Islet precursor cell (in vitro differentiated cells): ENCODE measurements at places on chromosomes 7 and 10.

DNA sequence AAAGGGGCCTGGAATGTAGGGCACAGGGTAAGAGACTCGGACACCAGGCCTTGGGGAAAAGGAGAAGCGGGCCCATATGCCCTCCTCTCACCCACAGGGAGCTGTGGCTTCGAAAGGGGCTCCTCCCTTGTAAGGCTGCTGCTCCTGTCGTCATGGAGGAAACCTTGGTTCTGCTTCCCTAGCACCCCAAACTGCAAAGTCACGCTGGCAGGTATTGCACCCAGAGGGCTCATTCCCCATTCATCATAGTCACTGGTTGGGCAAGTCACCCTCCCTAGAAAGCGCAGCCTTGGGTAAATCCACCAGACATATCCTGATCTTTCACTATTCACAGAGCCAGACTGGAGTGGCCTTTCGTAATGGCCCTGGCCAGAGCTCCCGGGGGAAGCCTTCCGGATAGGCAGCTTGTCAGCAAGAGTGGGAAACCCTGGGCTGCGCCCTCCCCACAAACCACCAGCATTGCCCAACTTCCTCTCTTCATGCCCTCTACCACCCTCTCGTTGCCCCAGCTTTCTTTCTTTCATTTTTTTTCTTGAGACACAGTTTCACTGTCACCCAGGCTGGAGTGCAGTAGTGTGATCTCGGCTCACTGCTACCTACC lies 121.0 kb downstream of the HIP1 start:
- DNase-seq, result no peak

DNA sequence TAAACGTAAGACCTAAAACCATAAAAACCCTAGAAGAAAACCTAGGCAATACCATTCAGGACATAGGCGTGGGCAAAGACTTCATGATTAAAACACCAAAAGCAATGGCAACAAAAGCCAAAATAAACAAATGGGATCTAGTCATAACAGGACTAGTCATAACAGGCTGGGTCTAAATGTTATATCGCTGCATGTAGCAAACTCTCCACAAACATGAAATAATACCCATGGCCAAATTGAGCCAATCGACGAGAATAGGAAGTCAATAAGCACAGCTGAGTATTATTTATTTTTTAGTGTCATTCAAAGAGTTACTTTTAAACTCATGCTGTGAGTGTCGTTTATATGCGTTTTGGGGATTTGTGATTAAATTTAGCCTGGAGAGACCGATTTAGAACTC lies 225.1 kb downstream of the TFEC start:
- DNase-seq, result no peak

GRCh38 chr10:1858547-1858946 lies 121.2 kb upstream of the ADARB2 start:
- no peak for DNase-seq

DNA sequence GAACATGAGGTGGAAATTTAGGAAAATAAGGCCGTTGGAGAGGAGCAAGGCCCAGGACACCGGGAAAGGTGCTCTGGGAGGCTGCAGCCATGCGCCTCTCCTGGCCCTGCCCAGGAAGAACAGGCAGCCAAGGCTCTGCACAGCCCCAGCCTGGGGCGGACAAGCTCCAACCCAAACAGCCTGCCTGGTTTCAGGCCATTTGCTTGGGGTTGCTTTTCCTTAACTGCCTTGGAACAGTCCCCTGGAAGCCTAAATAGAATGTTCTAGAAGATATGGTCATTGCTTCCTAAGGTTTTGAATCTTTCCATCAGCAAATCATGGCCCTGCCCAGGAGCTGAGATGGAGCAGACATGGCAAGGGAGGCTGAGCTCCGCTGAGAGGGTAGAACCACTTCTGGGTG lies 11.0 kb downstream of the VSTM4 start:
- DNase-seq, result no peak

DNA sequence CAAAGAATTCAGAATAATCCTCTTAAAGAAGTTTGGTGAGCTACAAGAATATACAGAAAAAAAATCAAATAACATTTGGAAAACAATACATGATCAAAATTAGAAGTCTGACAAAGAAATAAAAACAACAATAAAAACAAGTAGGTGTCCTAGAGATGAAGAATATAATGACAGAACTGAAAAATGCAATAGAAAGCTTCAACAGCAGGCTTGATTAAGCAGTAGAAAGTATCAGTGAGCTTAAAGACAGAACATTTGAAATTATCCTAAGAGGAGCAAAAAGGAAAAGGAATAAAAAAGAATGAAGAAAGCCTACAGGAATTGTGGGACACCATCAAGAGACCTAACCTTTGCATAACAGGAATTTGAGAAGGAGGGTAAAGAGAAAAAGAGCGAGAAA lies 238.8 kb downstream of the ZEB1 start:
- DNase-seq, result no peak

- peak; percentile 43 for DNase-seq
Measured at GRCh38 chr10:267705-268104, 132.4 kb downstream of the ZMYND11 start.

- no peak for DNase-seq
Measured at GRCh38 chr7:153021542-153021941, 262.0 kb downstream of the ACTR3B start.

DNA sequence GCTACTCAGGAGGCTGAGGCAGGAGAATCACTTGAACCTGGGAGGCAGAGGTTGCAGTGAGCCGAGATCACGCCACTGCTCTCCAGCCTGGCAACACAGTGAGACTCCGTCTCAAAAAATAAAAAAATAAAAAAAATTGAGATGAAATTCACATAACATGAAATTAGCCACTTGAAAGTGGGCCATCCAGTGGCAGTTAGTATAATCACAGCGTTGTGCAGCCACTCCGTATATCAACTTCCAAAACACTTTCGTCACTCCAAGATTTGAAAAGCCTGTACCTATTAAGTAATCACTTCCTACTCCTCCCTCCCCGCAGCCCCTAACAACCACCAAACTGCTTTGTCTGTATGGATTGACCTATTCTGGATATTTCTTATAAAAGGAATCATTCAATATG lies 20.7 kb upstream of the CACUL1 start:
- no peak for DNase-seq

DNA sequence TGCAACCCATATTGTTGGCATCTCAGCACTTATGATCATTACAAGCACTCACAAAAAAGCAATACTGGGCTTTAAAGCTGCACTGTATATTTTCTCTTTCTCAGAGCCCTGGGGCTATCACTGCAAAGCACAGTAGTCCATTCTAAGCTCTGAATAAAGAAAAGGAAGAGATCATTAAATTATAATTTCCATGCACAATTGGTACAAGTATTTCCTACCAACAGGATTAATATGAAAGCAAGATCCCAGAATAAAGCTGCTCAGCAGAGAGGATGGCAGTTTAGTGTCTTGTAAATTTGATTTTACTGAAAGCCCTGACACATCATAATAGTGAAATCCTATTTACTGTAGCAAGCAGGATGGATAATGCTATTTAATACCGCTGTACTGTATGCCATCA lies 205.3 kb downstream of the CHCHD3 start:
- DNase-seq, result no peak

- DNase-seq, result no peak
Measured at GRCh38 chr7:96061844-96062243, 260.1 kb downstream of the SLC25A13 start.

DNA sequence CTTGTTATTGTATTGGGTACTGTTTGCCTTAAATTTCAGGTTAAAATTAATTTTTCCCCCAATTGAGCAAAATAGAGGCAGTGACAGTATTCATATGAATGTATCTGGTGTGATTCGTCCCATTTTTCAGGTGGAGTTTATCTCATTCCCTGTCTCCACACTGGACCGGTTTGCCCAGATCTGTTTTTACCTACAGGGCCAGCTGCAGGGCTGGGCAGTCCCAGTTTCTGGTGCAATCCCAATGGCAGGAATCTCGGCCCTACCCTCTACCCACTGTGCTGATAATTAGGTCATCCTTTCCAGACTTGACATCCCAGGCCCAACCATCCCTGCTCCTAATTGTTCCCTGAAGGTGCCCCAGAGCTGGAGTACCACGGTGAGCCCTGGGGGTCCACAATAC lies 49.8 kb upstream of the NFE2L3 start:
- DNase-seq, result no peak

- peak; percentile 35 for DNase-seq
Measured at GRCh38 chr7:100489121-100489520, 5.4 kb downstream of the NYAP1 start.

DNA sequence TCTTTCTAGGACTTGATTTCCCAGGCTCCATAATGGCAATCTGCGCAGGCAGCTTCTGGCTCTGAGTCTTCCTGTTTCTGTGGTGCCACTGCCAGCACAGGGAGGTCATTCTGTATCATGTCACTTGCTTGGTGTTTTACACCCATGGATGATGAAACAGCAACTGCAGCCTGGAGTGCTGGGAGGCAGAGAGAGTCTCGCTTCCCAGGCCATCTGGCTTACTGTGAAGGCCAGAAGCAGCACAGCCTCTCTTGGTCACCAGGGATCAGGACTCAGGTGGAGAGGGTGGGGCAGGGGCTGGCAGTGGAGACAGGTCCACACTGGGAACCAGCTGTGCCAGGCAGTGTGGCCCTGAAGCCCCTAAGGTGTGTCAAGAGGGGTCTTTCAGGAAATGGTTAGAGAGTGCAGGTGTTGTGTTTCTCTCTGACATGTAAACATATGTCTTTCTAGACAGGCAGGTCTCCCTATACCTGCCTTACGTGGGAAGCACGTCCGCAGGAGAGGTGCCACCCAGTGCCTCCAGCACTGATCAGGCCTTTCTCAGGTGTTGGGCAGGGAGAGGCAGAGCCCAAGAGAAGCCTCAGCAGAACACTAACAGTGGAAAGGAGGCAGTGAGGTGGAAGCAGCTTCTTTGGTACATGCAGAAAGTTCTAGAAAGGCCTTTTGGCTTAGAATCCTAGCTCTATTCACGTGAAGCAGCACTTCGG lies 71.4 kb downstream of the INSIG1 start:
- no peak for DNase-seq

DNA sequence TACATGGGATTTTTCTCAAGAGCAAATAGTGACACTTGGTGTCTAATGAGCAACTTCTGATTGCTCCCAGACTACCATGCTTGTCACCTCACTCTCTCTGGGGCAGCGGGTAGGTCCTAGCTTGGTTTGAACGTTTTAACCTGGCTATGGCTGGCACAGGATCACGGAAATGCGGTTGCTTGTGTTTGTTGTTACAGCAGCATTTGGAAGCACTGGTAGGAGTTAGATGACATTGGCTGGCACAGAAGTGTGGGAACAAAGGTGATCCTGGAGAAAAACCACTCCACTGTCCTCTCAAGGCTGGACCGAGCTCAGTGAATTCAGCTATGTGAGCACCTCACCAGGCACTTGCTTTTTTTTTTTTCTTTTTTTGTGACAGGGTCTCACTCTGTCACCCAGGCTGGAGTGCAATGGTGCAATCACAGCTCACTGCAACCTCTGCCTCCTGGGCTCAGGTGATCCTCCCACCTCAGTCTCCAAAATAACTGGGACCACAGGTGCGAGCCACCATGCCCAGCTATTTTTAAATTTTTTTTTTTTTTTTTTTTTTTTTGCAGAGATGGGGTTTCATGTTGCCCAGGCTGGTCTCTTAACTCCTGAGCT lies 3.5 kb upstream of the PFKFB3 start:
- no peak for DNase-seq

DNA sequence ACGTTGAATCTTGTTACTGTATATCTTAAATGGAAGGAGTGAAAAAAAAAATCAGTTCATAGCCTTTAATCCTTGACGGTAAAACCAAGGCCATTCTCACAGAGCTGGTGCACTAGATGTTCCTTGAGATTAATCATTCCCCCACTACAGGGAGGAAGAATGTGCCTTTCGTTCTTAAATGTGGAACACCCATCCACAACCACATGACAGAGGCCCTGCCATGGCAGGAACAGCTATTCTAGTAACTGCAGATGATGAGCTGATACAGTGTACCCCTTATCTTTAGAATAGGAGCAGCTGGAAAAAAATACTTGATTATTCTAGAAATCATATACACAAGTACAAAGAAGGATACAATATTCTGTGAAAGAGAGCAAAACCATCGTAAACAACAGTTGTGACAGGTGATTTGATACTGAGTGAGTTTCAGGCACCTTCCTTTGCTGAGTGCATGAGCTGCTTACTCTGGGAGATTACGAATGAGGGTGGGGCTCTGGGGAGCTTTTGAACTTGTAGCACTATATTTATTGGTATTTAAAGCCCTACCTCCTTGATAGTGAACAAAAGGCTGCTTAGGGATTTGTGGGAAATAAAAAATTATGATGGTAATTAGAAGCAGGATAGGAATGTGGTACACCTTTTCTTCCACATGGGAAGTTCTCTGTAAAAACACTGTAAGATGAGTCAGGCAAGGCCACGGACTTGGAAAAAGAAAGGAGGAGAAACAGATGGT lies 244.4 kb upstream of the SLC26A5 start:
- DNase-seq, result no peak

GRCh38 chr7:20276705-20277472 lies 53.8 kb upstream of the ITGB8 start:
- DNase-seq, result no peak

DNA sequence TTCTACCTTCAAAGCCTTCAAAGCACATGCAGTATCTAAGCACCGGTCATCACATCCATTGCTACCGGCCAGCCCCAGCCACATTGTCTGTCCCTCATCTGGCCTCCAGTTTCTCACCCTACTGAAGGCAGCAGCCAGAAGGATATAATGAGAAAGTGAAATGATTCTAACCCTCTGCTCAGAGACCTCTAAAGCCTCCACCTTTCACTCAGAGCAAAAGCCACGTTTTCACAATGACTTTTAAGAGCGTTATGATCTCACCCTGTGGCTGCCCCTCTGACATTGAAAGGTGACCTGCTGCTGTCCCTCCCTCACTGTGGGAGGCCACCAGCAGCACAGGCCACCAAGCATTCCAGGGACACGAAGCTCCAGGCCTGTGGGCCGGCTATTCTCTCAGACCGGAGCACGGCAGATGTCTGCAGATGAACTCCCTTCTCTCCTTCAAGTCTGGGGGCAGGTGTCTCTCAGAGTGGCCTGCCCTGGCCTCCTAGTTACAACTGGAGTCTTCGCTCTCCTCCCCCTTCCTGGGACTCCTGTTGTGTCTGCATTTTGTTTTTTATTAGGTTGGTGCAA lies 94.9 kb upstream of the EEPD1 start:
- no peak for DNase-seq

DNA sequence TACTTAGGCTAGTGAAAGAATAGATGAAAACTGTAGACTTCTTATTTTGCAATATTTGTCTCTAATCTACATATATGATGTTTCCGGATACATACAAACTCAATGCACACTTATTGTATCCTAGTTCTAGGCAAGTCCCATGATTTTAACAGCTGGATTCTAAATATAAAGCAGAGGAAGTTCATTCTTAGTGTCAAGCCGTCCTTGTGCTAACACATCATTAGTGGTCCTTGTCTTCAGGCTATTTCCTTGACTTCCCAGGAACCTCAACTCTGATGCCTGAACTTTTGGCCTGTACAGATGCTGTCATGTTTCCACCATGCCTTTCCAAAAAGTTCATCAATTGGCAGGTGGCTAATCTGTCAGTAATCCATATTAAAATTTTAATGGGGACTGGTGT lies 301.9 kb upstream of the DGKB start:
- DNase-seq, result no peak

DNA sequence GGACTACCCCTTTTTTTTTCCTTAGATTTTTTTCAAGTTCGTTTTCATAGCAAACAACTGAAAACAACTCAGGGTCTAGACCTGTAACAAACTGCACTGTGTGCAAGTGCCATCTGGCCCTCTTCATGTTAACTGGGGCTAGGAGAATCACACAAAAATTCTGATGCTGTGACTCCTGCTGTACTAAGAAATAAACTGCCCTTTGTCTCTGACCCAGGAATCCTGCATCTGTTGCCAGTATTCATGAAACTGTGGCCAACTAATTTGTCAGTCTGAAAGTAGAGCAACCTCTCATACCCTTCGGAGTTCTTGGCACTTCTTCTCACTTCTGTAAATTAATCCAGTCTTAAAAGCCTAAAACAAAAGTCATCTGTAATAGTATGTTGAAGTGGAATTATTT lies 218.4 kb upstream of the PCDH15 start:
- DNase-seq, result no peak
